Stimulated activated CD4-positive, alpha-beta T cell treated with anti-CD3 and anti-CD28 coated beads, Interleukin-4, amount 100 ng/mL, for 24 hours (primary cell): ENCODE measurements at places on chromosomes 5 and 9.

GRCh38 chr9:114607671-114608524, 3.2 kb upstream of the TMEM268 start:
- DNase-seq, result no peak

GRCh38 chr5:152730176-152730575, 325.1 kb upstream of the NMUR2 start:
- no peak for DNase-seq

GRCh38 chr5:6722015-6722414, 8.8 kb downstream of the TENT4A start:
- DNase-seq, result no peak

- no peak for DNase-seq
Measured at GRCh38 chr9:121105531-121105930, 30.8 kb downstream of the CNTRL start.

- no peak for DNase-seq
Measured at GRCh38 chr9:36575411-36575882, 2.8 kb downstream of the MELK start.

- no peak for DNase-seq
Measured at GRCh38 chr9:92349771-92350739, 24.3 kb downstream of the CENPP start.
